ENCODE measurements at places on chromosomes 3 and 15. TPM values are rescaled to one million over a fixed set of nuclear protein-coding genes. Genes with fewer than 3 reads are reported as not detected.

DNA sequence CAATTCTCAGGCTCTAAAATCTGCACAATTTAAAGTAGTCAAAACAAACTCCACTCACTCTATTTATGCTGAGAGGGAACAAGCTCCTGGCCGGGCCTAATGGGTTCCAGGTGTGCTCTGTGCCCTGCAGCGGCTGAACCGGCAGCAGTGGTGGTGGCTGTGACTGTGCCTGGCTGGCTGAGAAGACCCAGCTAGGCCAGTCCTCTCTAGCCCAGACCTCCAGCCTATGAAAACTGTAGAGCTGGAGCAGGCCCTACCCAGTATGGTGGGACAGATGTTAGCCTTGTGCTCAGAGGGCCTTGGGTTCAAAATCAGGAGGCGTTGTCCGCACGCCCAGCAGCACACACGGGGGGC lies 37.0 kb downstream of the EPHB3 start:
- no peak for DNase-seq

The NR2E3 gene
- 0.05 TPM for polyA plus RNA-seq

DNA sequence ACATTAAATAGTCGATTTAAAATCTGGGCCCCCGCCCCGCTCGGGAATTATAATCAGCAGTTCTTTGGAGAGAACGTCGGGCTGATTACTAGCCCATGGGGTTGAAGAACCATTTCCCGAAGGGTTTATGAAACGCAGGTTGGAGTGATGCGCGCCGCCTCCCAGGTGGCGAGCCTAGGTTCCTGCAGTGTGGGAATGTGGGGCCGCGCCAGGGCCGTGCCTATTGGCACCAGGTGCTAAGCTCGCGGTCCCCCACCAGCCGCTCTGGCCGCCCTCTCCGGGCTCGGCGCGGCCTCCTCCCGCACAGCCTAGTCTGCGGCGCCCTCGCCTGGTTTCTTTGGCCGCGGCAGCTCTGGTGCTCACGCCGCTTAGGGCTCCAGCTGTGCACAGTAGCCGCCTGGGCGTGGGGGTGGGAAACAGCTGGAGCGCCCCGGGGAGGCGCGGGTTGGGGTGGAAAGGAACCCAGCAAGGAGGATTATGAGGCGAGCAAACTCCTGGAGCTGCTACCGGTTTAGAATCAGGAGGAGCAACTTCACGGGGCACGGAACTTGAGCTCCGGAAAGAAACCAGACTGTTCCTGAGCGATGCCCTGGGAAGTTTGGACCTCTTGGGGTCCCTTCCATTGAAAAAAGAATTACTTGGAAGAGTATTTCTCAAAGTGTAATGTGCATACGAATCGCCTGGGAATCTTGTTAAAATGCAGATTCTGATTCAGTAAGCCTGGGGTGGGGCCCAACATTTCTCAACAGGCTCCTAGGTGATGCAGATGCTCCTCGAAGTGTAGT lies 5.6 kb upstream of the MECOM start:
- DNase-seq: peak; percentile 78

DNA sequence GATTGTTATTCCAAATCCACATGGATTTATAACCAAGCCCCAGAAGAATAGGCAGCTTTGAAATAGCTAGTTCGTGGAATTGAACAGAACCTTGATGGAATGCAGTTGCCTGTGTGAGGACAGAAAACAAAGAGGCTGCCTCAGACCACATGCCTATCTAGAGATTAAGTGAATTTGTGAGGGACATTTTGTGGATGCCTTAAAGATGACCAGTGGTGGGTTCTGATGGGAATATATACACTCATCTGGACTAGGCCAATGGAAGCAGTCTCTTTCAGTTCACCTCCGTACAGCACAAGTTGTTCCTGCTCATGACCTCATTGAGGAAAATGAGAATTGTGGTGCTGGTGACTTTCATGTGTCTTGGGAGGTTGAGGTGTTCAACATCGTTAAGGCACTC lies 63.2 kb upstream of the PYDC2 start:
- DNase-seq: no peak

DNA sequence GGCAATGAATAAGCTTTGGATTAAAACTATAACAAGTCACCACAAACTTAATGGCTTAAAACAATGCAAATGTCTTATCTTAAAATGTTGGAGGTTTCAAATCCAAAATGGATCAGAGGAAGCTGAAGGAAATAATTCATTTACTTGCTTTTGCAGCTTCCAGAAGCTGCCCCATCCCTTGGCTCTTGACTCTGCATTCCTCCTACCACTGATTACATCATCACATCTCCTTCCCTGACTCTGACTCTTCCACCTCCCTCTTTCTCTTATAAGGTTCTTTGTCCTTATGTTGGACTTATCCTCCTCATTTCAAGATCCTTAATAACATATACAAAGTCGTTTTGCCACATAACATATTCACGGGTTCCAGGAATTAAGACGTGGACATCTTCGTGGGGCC lies 982.8 kb upstream of the ROBO1 start:
- DNase-seq: no peak

The FANCD2OS gene
- polyA plus RNA-seq: 0.18 TPM

DNA sequence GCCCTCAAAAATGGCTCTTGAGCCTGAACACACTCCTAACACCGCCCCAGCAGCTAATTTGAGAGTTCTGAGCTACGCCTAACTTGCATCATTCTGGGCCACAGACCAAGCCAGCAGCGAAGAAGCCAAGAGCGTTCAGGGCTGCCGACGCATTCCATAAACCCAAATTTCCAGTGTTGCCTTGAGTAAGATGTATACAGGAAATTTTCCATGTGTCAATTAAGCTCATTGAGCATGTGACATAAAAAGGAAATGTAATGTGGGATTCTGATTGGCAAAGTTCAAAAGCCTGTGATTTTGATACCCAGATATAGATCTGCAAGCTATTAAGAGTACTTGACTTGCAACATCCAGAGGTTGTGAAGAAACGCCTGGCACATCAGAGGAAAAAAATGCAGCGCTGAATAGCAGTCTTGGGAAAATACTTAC lies 148.6 kb upstream of the NR2F2 start:
- DNase-seq: no peak

The RLBP1 gene
- 0.32 TPM for polyA plus RNA-seq

DNA sequence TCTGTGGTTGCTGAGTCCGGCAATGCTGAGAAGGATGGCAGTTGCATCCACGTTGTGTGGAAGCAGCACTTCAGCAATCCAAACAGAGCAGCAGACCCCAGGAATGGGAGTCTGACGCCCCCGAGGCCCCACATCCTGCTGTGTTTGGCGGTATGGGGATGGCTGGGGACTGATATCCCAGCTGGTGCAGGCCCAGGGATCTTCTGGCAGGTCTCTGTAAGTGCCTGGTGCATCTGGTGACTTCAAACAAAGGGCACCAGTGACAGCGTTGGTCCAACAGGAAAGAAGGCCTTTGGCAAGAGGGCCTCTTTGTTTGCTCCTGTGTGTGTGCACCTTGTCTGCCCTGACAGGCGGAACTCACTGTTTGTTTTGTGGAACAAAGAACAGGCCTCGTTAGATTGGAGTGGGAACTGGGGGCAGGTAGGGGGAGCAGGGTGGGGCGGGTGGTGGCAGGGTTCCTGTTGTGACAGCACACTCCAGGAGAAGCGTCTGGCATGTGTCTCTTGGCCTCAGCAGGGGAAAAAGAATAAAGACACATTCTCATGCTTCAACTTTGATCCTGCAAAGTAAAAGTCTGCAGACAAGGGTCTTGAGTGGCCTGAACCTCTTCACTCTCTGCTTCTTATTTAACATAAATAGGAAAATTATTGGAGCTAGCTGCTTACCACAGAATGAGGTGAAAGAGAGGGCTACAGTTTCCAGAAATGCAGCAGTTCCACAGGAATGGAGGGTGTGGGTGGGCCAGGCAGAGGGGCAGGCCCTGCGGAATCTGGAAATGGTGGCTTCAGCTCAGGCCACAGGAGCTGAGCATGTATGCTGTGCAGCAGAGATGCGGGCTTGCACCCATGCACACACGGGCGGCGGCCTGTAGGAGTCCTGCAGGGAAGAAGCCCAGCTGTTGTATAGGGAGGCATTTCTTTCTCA lies 94.5 kb upstream of the MYZAP start:
- no peak for DNase-seq

DNA sequence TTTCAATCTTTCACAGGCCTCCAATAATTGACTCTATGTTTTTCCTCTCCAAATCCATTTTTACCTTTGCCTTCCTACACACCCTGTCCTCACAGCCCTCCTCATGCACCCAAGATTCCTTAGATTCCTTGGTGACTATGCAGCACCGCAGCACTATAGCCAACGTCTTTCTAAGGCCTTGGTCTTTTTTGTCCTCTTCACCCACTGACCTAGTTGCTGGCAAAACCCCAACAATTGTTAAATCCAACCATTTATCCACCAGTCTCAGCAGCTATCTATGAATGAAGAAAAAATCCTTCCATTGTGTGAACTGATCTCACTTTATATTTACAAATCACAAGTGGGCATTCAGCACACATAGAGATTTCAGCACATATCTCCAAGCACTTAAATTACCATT lies 203.9 kb downstream of the VGLL3 start:
- no peak for DNase-seq

The HHATL gene
- 3.7 TPM for polyA plus RNA-seq

The CCDC54 gene
- polyA plus RNA-seq: not detected

The GOLGA6A gene
- 0.09 TPM for polyA plus RNA-seq

GRCh38 chr3:183178512-183178832 lies 15.9 kb upstream of the LAMP3 start:
- no peak for DNase-seq

DNA sequence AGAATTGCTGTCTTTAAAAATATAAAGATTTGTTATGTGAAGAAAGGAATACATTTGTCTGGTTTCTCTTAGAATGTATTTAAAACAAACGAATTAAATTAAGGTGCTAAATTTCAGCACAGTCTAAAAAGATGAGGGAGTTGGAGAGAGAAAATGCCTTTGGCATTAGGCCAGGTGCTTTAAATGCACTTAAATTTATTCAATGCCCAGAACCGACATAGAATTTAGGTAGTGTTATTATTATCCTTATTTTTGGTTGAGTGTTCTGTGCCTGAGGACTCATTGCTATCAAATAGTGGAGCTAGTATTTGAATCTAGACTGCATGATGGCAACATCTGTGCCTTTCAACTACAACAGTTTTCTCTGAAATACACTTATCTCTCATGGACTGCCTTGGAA lies 287.5 kb downstream of the RBMS3 start:
- no peak for DNase-seq

DNA sequence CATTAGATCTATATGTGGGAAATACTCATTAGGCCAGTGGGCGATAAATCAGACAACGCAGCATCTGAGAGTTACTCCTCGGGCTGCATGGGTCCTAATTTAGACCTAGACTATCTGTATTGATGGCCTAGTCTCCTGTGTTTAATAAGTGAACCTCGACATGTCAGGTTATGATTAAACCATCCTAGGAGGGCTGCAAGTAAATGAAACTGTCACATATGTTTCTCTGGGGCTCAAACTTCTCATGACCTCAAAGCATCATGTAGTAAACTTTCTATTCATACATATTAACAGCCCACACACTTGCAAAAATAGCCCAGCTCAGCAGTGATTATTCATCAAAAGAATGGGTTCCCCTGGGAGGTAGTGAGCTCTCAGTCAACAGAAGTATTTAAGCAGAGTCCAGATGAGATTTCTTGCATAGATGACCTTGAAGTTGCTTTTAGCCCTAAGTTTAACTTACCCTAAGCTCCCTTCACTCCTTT lies 51.6 kb downstream of the RAB11A start:
- DNase-seq: no peak

The LYZL4 gene
- 0.46 TPM for polyA plus RNA-seq

- DNase-seq: no peak
These were observed 24.5 kb downstream of the HHLA2 start for GRCh38 chr3:108320746-108321350.

- no peak for DNase-seq
These were observed 686.9 kb downstream of the GRM7 start for GRCh38 chr3:7547826-7548225.

DNA sequence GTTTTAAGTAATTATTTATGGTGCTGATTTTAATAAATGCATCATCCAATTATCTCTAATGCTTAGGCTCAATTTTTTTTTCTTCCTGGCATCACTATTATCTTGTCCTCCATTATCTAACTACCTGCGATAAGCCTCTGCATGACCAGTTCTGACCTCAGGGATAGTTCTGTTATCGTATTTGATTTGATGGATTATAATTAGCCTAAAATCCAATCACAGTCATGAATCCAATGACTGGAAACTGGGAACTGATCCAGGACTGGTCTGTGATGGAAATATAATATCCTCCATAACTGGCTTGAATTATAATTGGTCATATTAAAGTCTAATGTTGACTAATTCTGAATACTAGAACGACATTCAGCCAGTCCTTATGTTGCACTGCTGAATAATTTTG lies 1.1 kb downstream of the MYH15 start:
- no peak for DNase-seq

The DPPA2 gene
- polyA plus RNA-seq: 0.62 TPM

The GOLGA6L9 gene
- 19.2 TPM for polyA plus RNA-seq

- no peak for DNase-seq
These were observed 43.3 kb downstream of the PLOD2 start for GRCh38 chr3:146117406-146118285.

The ST6GAL1 gene
- polyA plus RNA-seq: 37.6 TPM

The RAB43 gene
- polyA plus RNA-seq: 21.2 TPM

DNA sequence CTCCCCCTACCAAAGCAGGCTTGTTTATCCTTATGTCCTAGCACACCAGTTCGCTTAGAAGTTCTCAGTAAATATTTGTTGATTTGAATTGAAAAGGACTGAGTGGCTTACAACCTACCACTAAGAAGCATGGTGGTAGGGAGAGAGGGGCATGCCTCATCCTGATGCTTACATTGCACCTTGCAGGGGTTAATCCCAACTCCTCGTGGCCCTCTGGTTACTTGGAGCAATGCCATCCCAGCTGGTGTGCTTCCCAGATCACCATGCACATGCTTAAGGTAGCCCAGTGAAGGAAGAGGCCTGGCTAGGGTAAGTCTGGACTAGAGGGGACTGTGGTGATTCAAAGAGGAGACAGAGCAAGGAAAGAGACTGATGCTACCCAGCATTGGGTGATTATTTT lies 253.3 kb downstream of the CLSTN2 start:
- DNase-seq: no peak

DNA sequence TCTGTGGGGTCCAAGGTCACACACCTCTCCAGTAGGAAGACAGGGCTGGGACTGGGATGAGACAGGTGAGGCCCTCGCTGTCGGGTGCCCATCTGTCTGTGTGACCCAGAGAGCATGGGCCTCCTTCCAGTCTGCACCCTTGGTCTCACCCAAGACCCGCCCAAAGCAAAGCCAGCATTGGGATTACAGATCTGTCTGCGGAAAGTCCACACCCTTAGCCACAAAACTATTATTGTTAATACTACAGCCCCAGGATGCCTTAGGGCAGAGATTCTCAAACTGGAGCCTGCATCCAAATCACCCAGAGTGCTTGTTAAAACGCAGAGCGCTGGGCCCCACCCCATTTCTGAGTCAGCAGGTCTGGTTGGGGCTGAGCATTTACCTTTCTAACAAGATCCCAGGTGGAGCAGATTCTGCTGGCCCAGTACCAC lies 58.5 kb upstream of the ZNF148 start:
- DNase-seq: no peak

- DNase-seq: no peak
These were observed 27.8 kb upstream of the ST8SIA2 start for GRCh38 chr15:92365906-92366305.

- DNase-seq: no peak
These were observed 3.3 kb upstream of the ARIH2 start for GRCh38 chr3:48915296-48915695.

GRCh38 chr3:46414739-46415138 lies 7.7 kb downstream of the CCRL2 start:
- DNase-seq: no peak
